Suprapubic skin (tissue), 4 donors: ENCODE measurements at places on chromosomes 3 and 15. TPM values are rescaled to one million over a fixed set of nuclear protein-coding genes. Genes with fewer than 3 reads are reported as not detected.

The BFSP2 gene
- not detected for total RNA-seq

The C3orf85 gene
- total RNA-seq = not detected

The OIP5 gene
- 2.2 TPM for total RNA-seq

The ST6GAL1 gene
- 37.0 TPM for total RNA-seq

The CNTN4 gene
- total RNA-seq = 0.60 TPM

The PAQR9 gene
- total RNA-seq = not detected

The SLC28A2 gene
- total RNA-seq = not detected

The DBR1 gene
- 12.8 TPM for total RNA-seq

The HOMER2 gene
- 86.0 TPM for total RNA-seq

The PPM1L gene
- total RNA-seq = 31.5 TPM

The GOLGA8G gene
- not detected for total RNA-seq

The AMIGO3 gene
- total RNA-seq = 3.8 TPM
